Subcutaneous preadipocyte (primary cell): ENCODE measurements at places on chromosomes 1 and 21. TPM values are rescaled to one million over a fixed set of nuclear protein-coding genes. Genes with fewer than 3 reads are reported as not detected.

SEMA6C gene
- total RNA-seq = 0.73 and 0.98 TPM in 2 replicates

FMO4 gene
- 2.0 and 2.6 TPM in 2 replicates for total RNA-seq

HOOK1 gene
- total RNA-seq = not detected in 2 replicates

ADAM30 gene
- total RNA-seq = not detected in 2 replicates

TSPAN1 gene
- 0.20 TPM in 1 of 2 replicates, not detected in the other for total RNA-seq

CD1E gene
- not detected in 2 replicates for total RNA-seq

SLC45A3 gene
- 0.37 and 0.78 TPM in 2 replicates for total RNA-seq

MEF2D gene
- total RNA-seq = 8.1 and 10.9 TPM in 2 replicates

MYBPH gene
- total RNA-seq = 0.37 and 0.39 TPM in 2 replicates

FMO5 gene
- 0.78 and 1.8 TPM in 2 replicates for total RNA-seq

DCDC2B gene
- total RNA-seq = not detected in 2 replicates

KCNJ6 gene
- total RNA-seq = under 0.01 TPM in 1 of 2 replicates, not detected in the other

DPM3 gene
- 23.5 and 54.4 TPM in 2 replicates for total RNA-seq
